A549 treated with dexamethasone at 1 μM for 4 hours (cell line): ENCODE measurements at places on chromosomes 1 and 21. TPM values are rescaled to one million over a fixed set of nuclear protein-coding genes. Genes with fewer than 3 reads are reported as not detected.

The CD247 gene
- total RNA-seq, result 0.54 to 0.87 TPM (median 0.61 TPM) in 5 replicates

The OLFML2B gene
- total RNA-seq, result 0.33 to 0.68 TPM (median 0.51 TPM) in 5 replicates

The SPRR1B gene
- not detected in 5 replicates for total RNA-seq

The CFHR1 gene
- total RNA-seq, result 0.17 to 0.19 TPM (median 0.18 TPM) in 5 replicates

The PLA2G2D gene
- total RNA-seq, result 0.05 TPM in 1 of 5 replicates, not detected in the others

The TMOD4 gene
- 0.23 to 0.43 TPM (median 0.35 TPM) in 3 of 5 replicates, not detected in the others for total RNA-seq

The DTL gene
- total RNA-seq, result 19.5 to 22.4 TPM (median 20.0 TPM) in 5 replicates

The ST6GALNAC3 gene
- total RNA-seq, result 0.21 to 1.1 TPM (median 0.64 TPM) in 5 replicates

The RBP7 gene
- total RNA-seq, result 4.5 to 6.1 TPM (median 5.4 TPM) in 5 replicates

The LCE1C gene
- 0.14 TPM in 1 of 5 replicates, not detected in the others for total RNA-seq

The DMRTA2 gene
- 0.06 to 0.18 TPM (median 0.09 TPM) in 5 replicates for total RNA-seq

The CASQ2 gene
- 0.02 TPM in 1 of 5 replicates, not detected in the others for total RNA-seq

The TINAGL1 gene
- total RNA-seq, result 0.33 to 0.54 TPM (median 0.38 TPM) in 5 replicates

The TMEM240 gene
- total RNA-seq, result 0.20 to 0.52 TPM (median 0.37 TPM) in 5 replicates

The MAN1C1 gene
- 0.65 to 0.97 TPM (median 0.92 TPM) in 5 replicates for total RNA-seq

The LMNA gene
- 607 to 803 TPM (median 745 TPM) in 5 replicates for total RNA-seq

The LINGO4 gene
- not detected in 5 replicates for total RNA-seq

The CXADR gene
- total RNA-seq, result 10.2 to 18.1 TPM (median 14.6 TPM) in 5 replicates

The FCGR3A gene
- not detected in 5 replicates for total RNA-seq

The DNAJC6 gene
- 6.0 to 10.6 TPM (median 8.8 TPM) in 5 replicates for total RNA-seq

The AMPD1 gene
- total RNA-seq, result 0.14 TPM in 1 of 5 replicates, not detected in the others

The PGLYRP3 gene
- total RNA-seq, result not detected in 5 replicates

The NECAP2 gene
- 39.0 to 42.6 TPM (median 41.0 TPM) in 5 replicates for total RNA-seq

The TNFSF18 gene
- total RNA-seq, result not detected in 5 replicates

The OR2L3 gene
- total RNA-seq, result not detected in 5 replicates

The BTG2 gene
- total RNA-seq, result 11.2 to 15.5 TPM (median 14.6 TPM) in 5 replicates

The S100A9 gene
- total RNA-seq, result 0.49 to 0.92 TPM (median 0.54 TPM) in 5 replicates

The LORICRIN gene
- total RNA-seq, result not detected in 5 replicates

The ADGRL4 gene
- not detected in 5 replicates for total RNA-seq

The C4BPA gene
- total RNA-seq, result 0.58 to 0.91 TPM (median 0.67 TPM) in 5 replicates

The CRYBG2 gene
- total RNA-seq, result 1.1 to 2.1 TPM (median 1.5 TPM) in 5 replicates

The SVBP gene
- total RNA-seq, result 12.3 to 15.8 TPM (median 13.7 TPM) in 5 replicates

The KCNA3 gene
- not detected in 5 replicates for total RNA-seq

The TNFRSF9 gene
- total RNA-seq, result 2.3 to 3.7 TPM (median 2.9 TPM) in 5 replicates

The JAK1 gene
- 167 to 227 TPM (median 205 TPM) in 5 replicates for total RNA-seq

The ANGPTL1 gene
- total RNA-seq, result 0.08 TPM in 1 of 5 replicates, not detected in the others

The OR2M3 gene
- not detected in 5 replicates for total RNA-seq

The TRIM67 gene
- total RNA-seq, result 0.03 to 0.22 TPM (median 0.11 TPM) in 5 replicates

The RIMS3 gene
- total RNA-seq, result 0.78 to 1.5 TPM (median 1.3 TPM) in 5 replicates

The OLFML3 gene
- total RNA-seq, result 3.4 to 4.1 TPM (median 4.1 TPM) in 5 replicates

The TMIGD3 gene
- not detected in 5 replicates for total RNA-seq

The SYCP1 gene
- total RNA-seq, result not detected in 5 replicates

The RGS13 gene
- total RNA-seq, result not detected in 5 replicates

The DENND2D gene
- total RNA-seq, result 1.0 to 1.3 TPM (median 1.1 TPM) in 5 replicates

The PLPPR5 gene
- total RNA-seq, result not detected in 5 replicates

The GJA4 gene
- total RNA-seq, result 0.07 TPM in 1 of 5 replicates, not detected in the others

The DCDC2B gene
- not detected in 5 replicates for total RNA-seq

The LAMC2 gene
- total RNA-seq, result 16.0 to 21.3 TPM (median 17.9 TPM) in 5 replicates

The OXCT2 gene
- 0.39 to 0.72 TPM (median 0.62 TPM) in 5 replicates for total RNA-seq

The PADI1 gene
- 0.79 to 1.7 TPM (median 0.99 TPM) in 5 replicates for total RNA-seq

The SLC6A17 gene
- total RNA-seq, result 3.4 to 6.5 TPM (median 5.3 TPM) in 5 replicates

The BMP8A gene
- total RNA-seq, result 0.08 to 0.20 TPM (median 0.11 TPM) in 5 replicates

The SPRR2B gene
- total RNA-seq, result not detected in 5 replicates

The GJB5 gene
- total RNA-seq, result 0.06 to 0.25 TPM (median 0.11 TPM) in 4 of 5 replicates, not detected in the other

The PRAMEF25 gene
- total RNA-seq, result not detected in 5 replicates

The ACKR1 gene
- 0.05 to 0.20 TPM (median 0.07 TPM) in 3 of 5 replicates, not detected in the others for total RNA-seq

The TAF12 gene
- total RNA-seq, result 12.5 to 13.5 TPM (median 13.0 TPM) in 5 replicates

The FAM72D gene
- 5.1 to 6.7 TPM (median 5.8 TPM) in 5 replicates for total RNA-seq

The RIPPLY3 gene
- 0.40 to 0.60 TPM (median 0.45 TPM) in 5 replicates for total RNA-seq
